ENCODE measurements at places on chromosomes 7 and 10.

DNA sequence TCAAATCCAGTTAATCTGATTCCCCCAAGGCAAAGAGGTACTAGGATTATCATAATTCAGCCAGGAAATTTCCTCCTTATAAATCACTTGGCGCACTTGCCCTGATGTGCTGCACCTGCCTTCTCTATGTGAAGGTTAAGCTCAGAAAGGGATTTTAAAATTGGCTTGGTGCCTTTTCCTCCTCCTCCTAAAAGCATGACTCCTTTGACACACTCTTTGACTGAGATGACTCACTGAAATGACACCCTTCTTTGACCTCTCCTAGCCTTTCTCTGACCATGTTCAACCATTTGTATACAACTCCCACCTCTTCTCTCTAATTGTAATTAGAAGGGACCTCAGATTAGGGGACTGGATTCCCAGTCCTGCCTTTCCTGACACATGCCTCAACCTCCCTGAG lies 46.5 kb downstream of the ABLIM1 start:
- no peak for DNase-seq

DNA sequence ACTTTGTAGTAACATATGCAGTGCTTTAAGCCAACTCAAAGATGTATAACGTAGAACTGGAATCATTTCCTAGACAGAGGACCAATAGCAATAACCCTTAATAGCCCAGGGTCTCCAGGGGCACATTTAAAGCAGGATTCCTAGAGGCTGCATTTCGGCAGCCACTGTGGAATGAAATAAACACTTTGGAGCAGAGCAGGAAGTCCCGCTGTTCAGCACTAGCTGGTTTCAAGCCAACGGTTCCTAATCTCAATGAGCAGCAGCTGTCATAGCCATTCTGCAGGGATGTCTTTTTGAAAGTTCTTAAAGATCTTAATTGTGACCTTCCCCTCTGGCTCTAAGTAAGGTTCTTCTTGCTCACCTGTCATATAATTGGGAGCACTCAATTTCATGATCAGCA lies 18.4 kb upstream of the MACROH2A2 start:
- DNase-seq: no peak

DNA sequence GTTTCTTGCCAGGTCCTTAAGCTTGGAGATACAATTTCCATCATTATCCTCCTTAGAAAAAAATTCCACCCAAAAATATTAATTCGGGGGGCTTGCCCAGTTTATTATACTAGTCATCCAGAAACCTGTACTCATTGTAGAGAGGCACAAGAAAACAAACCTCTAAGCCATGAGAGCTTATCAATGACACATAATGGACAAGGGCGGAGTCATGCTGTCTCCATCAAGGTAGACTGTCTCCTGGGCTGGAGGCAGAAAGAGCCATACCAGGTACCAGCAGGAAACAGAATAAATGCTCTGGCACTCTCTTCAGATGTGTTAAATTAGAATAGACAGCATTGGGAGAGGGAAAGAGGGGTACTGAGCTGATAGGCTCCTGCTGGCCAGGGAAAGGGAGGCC lies 69.8 kb upstream of the GSDME start:
- no peak for DNase-seq

- DNase-seq: no peak
Measured at GRCh38 chr7:30379131-30379530, 94.7 kb downstream of the ZNRF2 start.

- DNase-seq: no peak
Measured at GRCh38 chr7:69208848-69209247, 389.4 kb upstream of the AUTS2 start.

- DNase-seq: no peak
Measured at GRCh38 chr10:131620314-131620713, 280.5 kb upstream of the PPP2R2D start.

All from stimulated activated CD8-positive, alpha-beta memory T cell treated with anti-CD3 and anti-CD28 coated beads, Interleukin-7, amount 100 ng/mL, for 1 hour (primary cell).